ENCODE measurements at places on chromosomes 5 and 9. TPM values are rescaled to one million over a fixed set of nuclear protein-coding genes. Genes with fewer than 3 reads are reported as not detected.

Gene SLC27A6
- polyA plus RNA-seq: 1.8 TPM

Gene DAPK1
- 61.1 TPM for polyA plus RNA-seq

Gene COL5A1
- polyA plus RNA-seq: 104 TPM

Gene COL27A1
- 31.8 TPM for polyA plus RNA-seq

Gene NCBP1
- polyA plus RNA-seq: 49.5 TPM

- no peak for DNase-seq
These were observed 30.9 kb downstream of the CXXC5 start for GRCh38 chr5:139678751-139679750.

DNA sequence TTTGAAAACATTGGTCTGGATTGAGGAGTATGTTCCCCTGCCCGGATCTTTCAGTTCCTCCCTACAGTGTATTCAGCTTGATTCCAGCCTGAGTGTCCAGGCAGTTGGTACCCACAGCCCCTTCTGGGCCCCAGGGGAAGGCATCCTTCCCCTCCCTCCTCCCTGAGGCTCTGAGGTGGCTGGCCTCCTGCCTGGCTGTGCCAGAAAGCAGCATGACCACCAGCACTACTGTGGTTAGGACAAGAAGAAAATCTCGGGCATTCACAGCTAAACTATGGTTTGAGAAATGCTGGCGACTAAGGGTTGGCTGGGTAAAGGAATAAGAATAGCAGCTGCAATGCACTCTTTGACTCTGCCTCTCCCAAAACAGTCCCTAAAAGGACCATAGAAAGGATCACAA lies 84.6 kb upstream of the LIFR start:
- no peak for DNase-seq

- DNase-seq: no peak
These were observed 28.3 kb upstream of the FRMPD1 start for GRCh38 chr9:37622462-37622861.

DNA sequence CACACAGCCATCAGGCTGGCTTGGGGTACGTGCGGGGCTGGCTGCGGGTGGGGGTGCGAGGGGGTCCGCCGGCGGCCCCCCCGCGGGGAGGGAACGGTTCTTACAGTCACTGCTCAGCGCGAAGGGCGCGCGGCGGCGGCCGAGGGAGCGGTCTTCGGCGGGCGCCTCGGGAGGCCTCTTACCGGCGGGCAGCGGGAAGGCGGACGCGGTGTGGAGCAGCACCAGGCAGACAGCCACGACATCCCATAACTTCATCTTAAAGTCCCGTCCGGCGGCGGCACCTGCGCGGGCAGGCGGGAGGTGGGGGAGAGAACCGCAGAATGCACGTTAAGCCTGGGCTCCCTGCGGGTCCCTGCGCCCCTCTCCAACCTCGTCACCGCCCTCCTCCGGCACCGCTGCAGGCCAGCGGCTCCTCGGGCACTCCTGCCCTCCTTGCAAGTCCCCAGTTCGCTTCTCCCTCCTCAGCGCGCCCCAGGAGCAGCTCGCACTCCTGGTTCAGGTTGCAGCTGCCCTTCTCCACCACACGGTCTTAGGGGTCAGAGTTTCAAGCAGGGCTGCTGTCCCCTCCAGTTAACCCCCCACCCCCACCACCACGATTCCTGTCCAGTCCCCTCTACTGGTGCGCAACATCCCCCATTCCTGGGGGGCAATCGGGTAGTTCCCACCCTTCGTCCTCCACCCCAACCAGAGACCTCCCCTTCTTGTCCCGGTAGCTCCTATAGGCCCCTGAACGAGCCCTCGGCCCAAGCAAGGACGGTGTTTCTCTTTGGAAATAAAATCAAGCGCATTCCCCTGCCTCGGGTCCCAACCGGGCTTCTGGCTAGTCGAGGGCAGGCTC lies 5.1 kb downstream of the GDNF start:
- no peak for DNase-seq

GRCh38 chr5:111461934-111462333 lies 50.4 kb downstream of the STARD4 start:
- no peak for DNase-seq

Measured in left renal cortex interstitium (tissue), 4 donors.